ENCODE measurements at places on chromosomes 2 and 18.

GRCh38 chr2:238557936-238558335, 131.2 kb downstream of the ASB1 start:
- no peak for DNase-seq

DNA sequence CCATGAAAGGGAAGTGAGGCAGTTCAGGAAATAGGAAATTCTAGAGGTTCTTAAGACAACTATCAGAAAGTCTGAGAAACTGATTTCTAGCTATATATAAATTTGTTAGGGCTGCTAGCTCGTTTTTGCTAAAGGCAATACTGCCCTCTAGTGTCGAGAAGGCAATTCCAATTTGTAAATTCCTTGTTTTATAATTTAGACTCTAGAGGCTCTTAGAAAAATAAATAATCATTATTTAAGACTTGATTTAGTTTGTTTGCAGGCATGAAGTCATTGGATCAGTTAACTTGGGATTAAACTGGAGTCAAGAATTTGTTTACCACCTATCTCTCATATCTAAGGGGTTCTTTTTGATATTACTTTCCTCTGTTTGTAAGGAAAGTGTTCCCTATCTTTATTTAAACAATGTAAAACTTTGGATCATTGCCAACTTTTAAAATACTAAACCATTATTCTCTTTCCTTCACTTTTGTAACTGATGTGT, 66.2 kb downstream of the ACVR2A start:
- DNase-seq, result no peak

DNA sequence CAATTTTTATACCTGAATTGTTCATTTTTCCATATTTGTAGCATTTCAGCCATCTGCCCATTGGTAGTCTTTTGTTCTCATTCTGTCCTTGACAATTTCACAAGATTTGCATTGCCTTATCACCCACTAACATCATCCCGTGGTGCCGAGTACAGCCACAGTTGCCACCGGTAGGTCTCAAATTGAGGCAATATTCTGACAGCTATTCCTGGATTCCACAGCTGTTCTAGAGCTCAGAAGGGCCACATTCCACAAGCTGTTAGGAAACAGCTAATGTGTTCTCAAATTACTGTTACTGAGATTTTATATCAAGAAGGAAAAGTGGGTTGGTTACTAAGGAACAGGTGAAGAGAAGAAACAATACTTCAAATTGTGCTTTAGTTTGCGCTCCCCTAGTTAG, 178.8 kb downstream of the RPRM start:
- no peak for DNase-seq

DNA sequence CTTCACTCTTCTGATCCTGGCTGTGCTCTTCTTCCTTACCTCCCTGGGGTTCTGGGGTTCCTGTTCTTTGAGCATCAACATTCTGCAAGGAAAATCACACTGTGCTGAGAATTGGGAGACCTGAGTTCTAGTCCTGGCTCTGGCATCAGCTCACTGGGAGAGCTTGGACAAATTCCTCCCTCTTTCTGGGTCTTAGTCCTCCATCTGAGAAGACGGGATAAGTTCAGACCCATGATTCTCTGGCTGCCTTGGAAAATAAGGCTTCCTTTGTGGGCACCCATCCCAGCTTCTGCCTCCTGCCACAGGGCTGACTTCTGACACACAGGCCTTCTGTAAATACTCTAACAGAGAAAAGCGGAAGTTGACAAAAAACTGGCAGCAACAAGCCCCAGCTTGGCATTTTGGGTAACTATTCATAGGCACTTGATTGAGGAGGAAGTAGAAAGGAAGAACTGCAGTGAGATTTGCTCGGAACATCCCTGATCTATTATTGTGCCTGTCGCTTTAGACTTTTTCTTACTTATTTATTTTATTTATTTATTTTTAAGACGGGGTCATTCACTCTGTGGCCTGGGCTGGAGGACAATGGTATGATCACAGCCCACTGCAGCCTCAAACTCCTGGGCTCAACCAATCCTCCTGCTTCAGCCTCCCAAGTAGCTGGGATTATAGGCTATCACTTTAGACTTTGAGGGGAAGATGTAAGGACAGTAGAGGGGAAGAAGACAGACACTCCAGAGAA, 7.9 kb downstream of the PCBP1 start:
- DNase-seq, result no peak

DNA sequence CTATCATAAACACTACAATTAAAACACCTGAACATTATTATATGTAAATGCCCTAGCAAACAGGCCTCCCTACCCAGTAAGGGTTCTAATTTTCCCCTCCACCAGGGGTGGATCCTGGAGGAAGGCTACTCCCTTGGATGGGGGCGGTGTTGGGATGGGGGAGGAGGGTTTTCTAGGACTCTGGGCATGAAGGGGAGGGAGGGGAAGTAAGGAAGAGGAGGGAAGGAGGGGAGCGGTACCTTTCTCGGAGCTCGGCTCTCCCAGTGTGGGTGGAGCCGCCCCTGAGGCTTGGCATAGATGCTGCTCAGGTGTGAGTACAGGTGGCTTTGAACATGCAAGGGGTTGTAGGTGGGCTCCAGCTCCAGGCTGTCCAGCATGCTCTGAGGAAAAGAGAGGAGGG, 5.4 kb downstream of the DOK1 start:
- no peak for DNase-seq

GRCh38 chr2:135775420-135775819, 33.8 kb downstream of the UBXN4 start:
- DNase-seq, result no peak

DNA sequence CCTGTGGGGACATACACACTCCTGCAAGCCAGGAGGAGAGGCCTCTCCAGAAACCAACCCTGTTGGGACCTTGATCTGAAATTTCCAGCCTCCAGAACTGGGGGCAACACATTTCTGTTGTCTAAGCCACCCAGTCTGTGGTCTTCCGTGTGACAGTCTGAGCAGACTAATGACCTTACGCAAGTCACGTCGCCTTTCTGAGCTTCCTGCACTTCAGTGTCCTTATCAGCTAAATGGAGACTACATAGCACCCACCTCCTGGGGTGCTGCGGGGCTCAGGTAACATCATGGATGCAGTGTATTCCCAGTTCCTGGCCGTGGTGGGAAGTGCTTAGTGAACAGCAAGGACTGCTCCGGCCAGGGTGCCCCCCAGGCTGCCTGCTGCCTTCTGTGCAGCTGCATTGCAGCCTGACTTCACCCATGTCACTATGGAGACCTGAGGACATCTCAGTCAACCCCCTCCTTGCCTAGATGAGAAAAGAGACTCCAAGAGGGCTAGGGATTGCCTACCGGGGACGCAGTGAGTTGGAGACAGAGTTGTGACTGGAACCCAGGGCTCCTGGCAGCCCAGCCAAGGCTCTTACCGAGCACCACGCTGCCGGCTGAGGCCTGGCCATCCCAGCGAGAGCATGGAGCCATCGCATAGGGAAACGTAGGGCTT, 61.2 kb upstream of the FZD5 start:
- DNase-seq, result no peak

DNA sequence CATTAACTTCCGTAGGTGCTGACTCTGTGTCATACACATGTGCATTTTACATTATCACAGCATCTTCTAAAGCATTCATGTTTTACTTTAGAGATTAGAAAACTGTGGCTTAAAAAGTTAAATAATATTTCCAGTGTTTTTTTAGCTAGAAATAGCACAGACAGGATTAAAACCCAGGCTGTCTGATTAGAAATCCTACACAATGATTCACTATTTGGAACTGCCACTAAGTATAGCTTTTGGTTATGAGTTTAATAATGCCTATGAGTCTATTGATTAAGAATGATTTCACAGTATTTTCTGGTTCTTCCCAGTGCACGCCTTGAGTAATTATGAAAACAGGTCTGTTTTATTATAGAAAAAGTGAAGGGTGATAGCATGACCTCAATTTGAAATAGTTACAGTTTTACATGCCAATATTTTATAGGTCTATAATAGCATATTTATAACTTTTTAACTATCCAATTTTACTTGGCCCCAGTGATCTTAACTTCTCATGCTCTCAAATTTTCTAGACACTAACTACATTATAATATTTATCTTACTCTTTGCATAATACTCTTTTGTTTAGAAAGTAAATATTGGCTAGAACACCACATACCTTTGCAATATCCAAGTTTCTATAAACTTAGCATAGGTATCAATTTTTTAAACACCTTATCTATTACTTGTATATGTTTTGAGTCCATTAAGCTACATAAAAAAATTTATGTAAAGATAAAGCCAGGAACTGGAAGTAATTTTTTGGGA, 313.2 kb downstream of the RND3 start:
- no peak for DNase-seq

GRCh38 chr2:42367835-42368234, 6.8 kb upstream of the COX7A2L start:
- DNase-seq, result no peak

DNA sequence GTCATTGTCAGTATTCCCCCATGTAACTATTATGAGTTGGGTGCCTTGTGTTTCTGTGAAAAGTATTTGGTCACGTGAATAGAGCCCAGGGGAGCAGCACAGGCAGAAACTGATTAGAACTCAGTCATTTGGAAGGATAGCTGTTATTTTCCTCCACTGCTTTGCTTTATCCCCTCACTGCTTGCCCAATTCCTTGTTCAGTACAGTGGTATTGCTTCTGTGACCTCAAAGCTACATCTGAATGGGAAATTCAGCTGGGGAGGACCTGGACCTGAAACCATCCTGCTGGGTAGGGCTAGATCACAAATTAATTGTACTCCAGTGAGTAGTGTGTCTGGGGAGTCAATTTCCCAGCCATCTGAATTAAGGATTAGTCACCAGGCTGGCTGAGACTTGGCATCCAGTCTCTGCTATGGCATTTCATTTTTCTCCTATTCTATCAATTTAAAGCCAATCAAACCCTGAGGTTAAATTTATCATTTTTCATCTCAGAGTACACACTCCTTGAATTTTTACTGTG, 1231.6 kb upstream of the GYPC start:
- DNase-seq, result no peak

DNA sequence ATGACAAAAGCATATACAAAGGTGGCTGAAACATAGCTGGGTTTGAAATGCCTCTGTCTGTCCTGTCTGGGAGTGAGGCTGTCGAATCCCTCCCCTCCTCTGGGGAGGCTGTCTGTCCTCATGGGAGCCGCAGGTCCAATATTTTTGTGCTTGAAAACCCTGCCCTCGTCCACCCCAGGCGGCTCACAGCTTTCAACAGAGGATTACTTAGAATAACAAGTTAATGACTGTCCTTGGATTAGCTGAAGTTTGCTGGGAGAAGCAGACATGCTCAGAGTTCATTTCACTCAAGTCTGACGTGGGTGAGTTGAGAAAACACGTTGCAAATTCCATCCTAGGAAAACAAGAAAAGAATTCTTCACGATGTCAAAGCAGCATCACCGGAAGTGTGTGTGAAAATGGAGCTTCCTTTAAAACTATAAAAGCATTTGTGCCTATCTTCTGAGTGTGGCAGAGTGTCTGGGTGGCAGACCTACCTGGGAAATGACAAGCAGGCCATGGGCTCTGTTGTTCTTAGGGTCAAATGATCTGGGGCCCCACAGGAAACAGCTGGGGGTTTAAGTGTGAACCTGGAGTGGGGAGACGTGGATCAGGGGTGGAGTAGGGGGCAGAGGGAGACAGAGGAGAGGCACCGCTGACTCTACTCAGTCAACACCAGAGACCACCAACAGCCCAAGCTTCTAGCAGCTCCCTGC, 77.1 kb downstream of the DDX1 start:
- DNase-seq, result no peak

DNA sequence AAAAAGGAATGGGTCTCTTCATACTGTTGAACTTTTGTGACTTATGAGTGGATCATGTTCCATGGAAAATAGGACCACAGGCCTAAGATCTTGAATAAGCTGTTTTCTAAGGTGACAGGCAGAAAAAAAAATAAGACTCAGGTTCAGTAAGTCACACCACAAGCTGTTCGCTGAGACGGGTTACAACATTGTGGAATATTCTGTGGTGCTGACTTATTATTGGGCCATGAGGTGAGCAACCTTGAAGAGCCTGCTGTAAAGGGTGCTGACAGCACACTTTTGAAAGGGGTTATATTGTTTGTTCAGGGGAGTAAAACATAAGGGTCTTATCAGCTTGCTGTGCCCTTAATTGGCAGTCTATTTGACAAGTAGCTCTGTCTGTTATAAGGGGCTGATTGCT, 439.8 kb upstream of the SLC14A2 start:
- DNase-seq, result no peak

DNA sequence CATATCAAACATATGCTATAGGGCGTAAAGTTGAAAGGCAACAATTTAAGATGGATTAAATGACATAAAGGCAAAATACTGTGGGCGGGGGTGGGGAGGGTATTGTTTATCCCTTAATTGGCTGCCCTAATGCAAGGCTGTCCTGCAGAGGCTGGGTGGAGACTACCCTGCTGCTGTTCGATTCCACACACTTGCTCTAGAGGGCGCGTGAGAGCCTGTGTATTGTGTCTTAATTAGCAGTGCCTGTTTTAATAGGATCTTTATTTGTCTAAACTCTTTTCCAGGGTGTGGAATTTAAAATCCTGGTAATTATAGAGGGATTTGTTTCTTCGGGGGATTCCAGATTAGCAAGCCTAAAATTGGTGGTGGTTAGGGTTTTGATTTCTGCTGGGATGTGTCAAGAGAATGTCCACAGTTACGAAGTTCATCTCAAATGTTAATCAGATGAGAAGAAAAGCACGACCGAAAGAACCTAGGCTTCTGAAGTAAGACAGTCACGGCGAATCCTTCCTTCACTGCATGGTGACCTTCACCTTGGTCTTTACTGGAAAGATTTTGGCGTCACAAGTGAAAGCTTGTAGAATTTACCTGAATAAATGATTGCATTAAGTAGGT, 103.5 kb upstream of the MAP3K20 start:
- DNase-seq, result no peak

- DNase-seq, result no peak
These were observed 145.5 kb upstream of the OSR1 start for GRCh38 chr2:19503915-19504314.

GRCh38 chr2:238631491-238632180, 204.9 kb downstream of the ASB1 start:
- DNase-seq, result no peak

DNA sequence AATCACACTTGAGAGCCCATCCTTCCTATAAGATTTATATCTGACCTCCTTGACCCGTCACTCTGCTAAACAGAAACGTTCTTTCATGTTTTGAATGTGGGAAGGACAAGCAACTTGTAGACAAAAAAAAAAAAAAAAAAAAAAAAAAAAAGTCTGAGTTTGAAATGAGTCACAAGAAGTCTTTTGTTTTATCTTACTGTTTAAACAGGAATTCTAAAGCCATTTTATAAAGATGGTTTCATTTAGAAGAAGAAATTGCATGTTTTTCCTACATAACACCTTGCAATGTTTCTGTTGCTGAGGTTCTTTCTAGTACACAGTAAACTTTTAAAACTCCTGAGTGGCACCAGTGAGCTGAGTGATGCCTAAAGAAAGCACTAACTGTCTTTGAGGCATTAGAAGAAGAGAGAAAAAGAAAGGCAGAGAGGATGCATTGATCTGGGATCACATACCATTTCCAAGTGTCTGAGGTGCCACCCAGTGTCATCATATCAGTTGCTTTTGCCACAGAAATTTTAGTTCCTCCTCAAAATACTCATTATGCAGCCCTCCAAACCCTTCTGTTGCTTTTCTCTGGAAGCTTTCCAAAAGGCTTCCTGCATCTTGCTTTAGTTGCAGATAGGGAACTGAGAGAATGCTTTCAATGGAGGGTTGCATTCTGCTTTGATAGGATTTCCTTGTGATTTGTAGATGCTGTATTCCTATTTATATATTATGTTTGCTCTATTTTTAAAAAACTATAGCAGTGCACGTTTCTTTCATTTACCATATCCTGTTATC, 69.1 kb downstream of the ACVR2A start:
- no peak for DNase-seq

Data from stimulated activated CD8-positive, alpha-beta memory T cell treated with anti-CD3 and anti-CD28 coated beads, Interleukin-15, amount 100 ng/mL, for 24 hours (primary cell).